ENCODE measurements at places on chromosomes 1 and 21.

GRCh38 chr1:200873116-200873670 lies 412 bp downstream of the GPR25 start:
- DNase-seq = no peak

DNA sequence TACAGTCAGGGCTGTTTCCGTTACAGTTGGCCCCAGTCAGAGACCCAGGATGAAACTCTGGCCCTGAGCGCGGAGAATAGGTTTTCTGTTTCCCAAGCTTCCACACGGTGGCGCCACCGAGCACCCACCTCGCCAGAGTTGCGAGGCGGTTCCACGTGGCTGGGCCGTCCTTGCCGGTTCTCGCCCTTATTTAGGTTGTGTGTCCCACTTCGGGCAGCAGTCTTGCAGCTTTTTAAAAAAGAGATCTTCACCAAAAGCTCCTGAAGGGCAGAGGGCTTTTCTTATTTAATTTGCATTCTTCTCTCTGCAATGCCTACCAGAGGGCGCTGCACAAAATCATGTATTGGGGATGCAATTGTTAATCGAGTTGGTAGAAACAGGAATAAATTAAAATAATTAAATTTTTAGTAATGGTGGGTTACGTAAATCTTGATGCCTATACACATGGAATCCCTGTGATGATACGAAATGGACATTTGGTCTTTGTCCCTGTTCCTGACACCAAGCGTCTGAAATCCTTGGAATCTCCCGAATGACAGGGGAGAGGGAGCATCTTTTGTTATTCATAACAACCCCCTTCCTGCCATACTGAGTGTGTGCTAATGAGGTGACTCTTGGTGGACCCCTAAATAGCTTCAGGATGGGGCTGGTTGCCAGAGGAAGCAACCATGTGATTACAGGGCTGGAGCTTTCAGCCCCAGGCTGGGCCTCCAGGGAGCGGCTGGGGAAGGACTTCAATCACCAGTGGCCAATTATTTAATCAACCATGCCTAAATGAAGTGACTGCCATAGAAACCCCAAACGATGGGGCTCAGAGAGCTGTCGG lies 5.6 kb upstream of the S100A7 start:
- DNase-seq = no peak

DNA sequence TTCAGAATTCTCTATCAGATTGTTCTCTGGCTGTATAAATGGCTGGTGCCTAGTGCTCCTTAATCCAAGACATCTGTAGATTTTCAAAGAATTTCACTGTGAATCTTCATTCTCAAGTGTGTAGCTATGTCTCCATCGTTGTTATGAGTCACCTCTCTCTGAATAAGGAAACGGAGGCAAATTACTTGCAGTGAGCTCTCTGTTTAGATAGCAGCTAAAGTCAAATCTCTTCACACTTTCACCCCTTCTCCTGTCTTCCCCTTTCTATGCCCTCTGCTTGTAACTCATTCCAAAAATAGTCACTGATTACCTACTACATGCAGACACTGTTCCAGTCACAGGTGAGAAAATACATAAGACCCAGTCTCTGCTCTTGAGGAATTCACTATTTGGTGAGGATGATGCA lies 39.7 kb downstream of the CHML start:
- no peak for DNase-seq

DNA sequence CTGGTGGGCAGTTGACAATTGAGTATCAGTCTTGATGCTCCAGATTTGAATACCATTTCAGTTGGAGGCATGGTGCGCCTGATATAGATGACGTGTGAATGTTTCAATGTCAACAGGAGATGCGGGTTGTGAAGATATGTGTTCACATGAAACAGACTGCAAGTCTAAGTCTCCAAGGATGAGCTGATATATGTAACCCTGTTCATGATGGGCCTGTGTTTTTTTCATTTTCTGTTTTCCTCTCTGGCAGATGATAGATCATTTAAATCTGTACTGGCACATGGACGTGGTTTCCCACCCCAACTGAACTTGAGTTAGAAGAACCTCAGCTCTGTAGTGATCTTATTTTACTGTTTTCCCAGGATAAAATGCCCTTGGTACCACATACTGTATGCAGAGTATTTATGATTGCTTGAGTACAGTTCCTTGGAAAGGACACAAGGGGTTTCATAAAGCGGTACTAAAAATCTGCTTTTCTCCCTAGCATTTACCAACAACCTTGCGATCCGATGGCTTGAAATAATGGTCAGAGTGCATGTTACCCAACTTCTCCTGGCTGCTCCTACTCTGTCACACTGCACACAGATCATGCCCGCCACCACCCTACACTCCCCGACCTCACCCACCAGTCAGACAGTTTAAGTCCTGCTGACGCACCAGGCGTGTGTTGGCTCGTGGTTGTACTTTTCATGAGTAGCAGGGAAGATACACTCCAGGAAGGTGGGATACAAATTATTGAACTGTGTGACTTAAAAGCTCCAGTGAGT lies 131.1 kb downstream of the NFIA start:
- DNase-seq = no peak

- DNase-seq = no peak
These were observed 69.4 kb downstream of the RGS2 start for GRCh38 chr1:192878249-192878648.
